A673 (cell line): ENCODE measurements at places on chromosomes 16 and 17. TPM values are rescaled to one million over a fixed set of nuclear protein-coding genes. Genes with fewer than 3 reads are reported as not detected.
A peak's percentile ranks its signal among the peaks of the same experiment; 100 is the strongest.

- DNase-seq = peak; percentile 64
Observed at GRCh38 chr17:55726440-55726839, 3.8 kb upstream of the TMEM100 start.

GRCh38 chr16:20391045-20391444 lies 13.5 kb downstream of the PDILT start:
- DNase-seq = no peak

- DNase-seq = no peak
Observed at GRCh38 chr16:85474621-85475217, 138.4 kb upstream of the GSE1 start.

Gene CCDC200
- not detected in 2 replicates for total RNA-seq

Gene KRTAP4-5
- total RNA-seq = not detected in 2 replicates

- no peak for DNase-seq
Observed at GRCh38 chr16:4376126-4376892, 4.7 kb downstream of the VASN start.

- no peak for DNase-seq
Observed at GRCh38 chr17:38914741-38915638, 10.4 kb upstream of the LASP1NB start.

Gene NOG
- total RNA-seq = 0.15 TPM in 1 of 2 replicates, not detected in the other

DNA sequence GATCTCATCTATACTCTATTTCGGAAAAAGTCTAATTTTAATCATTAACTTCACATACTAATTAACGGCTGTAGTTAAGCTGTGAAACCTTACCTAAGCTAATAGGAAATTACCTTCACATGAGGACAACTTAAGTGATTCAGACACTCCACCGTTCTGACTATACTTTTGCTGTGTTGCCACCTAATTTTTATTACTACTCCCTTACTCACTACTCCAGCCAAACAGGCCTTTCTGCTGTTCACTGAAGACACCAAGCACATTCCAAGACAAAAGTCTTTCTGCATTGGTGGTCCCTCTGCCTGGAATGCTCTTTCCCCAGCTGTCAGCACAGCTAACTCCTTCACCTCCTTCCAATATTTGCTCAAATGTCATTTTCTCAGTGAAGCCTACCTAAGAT lies 1.3 kb downstream of the CMTR2 start:
- no peak for DNase-seq

Gene IGFALS
- total RNA-seq = not detected in 2 replicates

DNA sequence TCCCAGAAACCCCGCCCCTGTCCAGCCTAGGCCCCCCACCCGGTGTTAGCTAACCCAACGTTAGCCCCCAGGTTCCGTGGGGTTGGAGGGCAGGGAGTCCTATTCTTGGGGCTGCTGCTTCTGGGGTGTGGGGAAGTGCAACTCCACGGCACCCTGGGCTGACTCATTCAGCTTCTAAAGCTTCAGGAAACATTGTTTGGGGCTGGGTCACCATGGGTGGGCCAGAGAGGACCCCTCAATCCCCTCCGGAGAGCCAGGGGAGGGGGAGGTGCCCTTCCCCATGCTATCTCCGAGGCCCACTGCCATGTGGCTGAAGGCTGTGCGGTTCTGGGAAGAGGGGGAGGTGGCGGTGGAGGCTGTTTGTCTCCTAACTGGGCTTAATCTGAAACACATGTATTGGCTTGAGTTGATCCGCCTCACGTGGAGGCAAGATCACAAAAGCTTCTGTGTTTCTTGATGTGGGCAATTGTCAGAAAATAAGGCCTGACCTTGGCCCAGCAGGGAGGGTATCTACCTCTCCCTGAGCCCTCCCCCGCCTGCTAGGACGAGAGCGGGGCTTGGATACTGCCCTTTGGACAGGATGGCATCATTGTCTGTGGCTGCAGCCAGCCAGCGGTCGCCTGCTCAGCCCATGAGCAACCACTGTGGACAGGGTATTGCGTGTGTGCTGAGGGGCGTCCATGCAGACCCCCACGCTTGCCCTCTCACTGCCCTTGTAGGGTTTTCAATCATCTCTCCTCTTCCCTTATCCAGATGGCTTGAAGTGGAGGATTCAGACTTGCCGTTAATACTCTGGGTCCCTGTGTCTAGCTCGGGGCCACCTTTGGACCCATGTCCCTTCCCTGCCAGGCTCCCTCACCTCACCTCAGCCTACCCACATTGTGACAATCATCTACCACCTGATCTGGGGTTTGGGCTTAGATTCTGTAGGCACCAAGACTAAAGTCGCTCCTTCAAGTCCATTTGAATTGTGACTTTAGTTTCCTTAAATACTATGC lies 1.3 kb downstream of the SERPINF1 start:
- peak; percentile 79 for DNase-seq

GRCh38 chr16:27639561-27640276 lies 89.8 kb downstream of the KATNIP start:
- peak; percentile 67 for DNase-seq

GRCh38 chr17:5191541-5192417 lies at the start of gene ZNF594:
ZNF594 (minus strand) TSS chr17:5191868; CDS start chr17:5184256, 7,612 bp downstream.
- DNase-seq = peak; percentile 98

GRCh38 chr16:75660321-75660720 lies 12.7 kb downstream of the TERF2IP start:
- no peak for DNase-seq

DNA sequence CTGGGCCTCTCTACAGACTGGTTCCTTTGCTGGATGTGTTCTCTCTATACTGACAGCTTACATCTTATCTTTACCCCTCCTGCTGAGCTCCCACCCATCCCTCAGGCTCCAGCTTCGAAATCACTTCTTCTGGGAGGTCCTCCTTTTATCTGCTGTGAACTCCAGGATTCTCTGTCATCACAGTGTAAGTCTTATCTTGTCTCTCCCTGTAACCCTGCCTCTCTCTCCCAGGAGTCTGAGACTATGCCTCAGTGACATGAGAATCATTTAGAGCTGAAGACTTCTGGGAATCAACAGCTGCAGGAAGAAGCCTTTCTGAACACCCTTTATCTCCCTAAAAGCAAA lies 148.1 kb upstream of the HS3ST3A1 start:
- no peak for DNase-seq

GRCh38 chr17:27741971-27742575 lies 58.3 kb downstream of the NOS2 start:
- DNase-seq = no peak

- DNase-seq = no peak
Observed at GRCh38 chr16:30024451-30024850, 1.5 kb downstream of the C16orf92 start.
